ENCODE measurements at places on chromosomes 5 and 9.

GRCh38 chr9:37025071-37025822, 8.8 kb downstream of the PAX5 start:
- no peak for DNase-seq
- peaks cover 53% of the 10 kb centered on the region for H3K4me1 ChIP-seq
- no peaks in the 10 kb centered on the region for H3K36me3 ChIP-seq

DNA sequence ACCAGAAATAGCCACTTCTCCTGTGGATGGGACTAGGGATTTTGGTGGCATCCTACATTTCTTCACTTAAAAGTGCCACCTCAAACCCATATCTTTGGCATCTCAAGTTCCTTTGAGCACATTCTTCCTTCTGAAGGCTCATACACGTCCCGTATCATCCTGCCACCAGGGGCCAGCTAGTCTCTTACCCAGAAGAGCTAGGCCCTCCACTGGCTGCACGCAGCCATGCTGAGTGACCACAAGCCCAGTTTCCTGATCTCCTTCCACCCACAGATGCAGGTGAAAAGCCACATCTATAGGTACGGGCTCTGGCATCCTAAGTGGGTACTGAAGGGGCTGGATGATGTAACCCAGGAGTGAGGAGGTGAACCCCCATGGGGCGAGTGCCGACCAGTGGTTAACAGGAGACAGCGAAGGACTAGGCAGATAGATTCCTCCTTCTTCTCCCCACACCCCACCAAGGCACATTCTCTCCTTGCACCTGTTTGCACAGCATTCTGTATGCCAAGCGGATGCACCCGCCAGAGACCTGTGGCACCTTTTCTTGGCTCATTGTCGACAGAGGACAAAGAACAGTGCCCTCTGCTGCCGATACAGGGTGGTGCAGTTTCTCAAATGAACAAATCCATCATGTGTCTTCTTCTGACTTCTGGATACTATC, 14.4 kb upstream of the SCGB3A1 start:
- no peaks in the 10 kb centered on the region for H3K27me3 ChIP-seq
- H3K4me3 ChIP-seq, result no peak overlapping the region
- H3K27ac ChIP-seq, result no peak overlapping the region
- no peaks in the 10 kb centered on the region for H3K36me3 ChIP-seq

- no peak overlapping the region for H3K4me3 ChIP-seq
- no peaks in the 10 kb centered on the region for H3K36me3 ChIP-seq
- peaks cover 20% of the 10 kb centered on the region for H3K4me1 ChIP-seq
Measured at GRCh38 chr9:133540698-133541025, 6.2 kb downstream of the ADAMTSL2 start.

DNA sequence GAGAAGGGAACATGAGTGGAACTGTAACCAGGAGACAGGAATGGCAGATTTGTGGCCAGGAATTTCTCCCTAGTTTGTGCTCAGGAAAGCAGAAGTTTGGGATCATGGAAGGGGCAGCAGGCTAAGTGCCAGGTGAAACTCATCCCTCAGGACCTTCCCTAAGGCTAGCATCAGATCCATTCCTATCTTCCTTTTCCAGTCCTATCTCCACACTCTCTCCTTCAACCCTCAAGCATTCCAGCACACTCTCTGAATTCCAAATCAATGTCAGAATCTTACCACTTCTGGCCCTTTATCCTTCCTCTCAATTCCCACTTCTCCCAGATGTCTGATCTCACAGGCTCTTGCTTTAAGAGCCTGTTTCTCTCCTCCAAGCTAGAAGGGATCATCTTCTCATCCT, 53.2 kb upstream of the GRIA1 start:
- no peak for DNase-seq
- no peaks in the 10 kb centered on the region for H3K36me3 ChIP-seq
- H3K27ac ChIP-seq, result no peak overlapping the region

- H3K4me3 ChIP-seq, result no peak overlapping the region
- no peak for DNase-seq
- H3K36me3 ChIP-seq, result no peaks in the 10 kb centered on the region
- no peak overlapping the region for H3K27ac ChIP-seq
- H3K4me1 ChIP-seq, result peaks cover 7% of the 10 kb centered on the region
- peaks cover 23% of the 10 kb centered on the region for H3K27me3 ChIP-seq
Measured at GRCh38 chr5:77208507-77209163, 1.8 kb upstream of the PDE8B start.

- no peaks in the 10 kb centered on the region for H3K36me3 ChIP-seq
- H3K27me3 ChIP-seq, result no peaks in the 10 kb centered on the region
- no peak overlapping the region for H3K27ac ChIP-seq
- H3K4me3 ChIP-seq, result no peak overlapping the region
- no peak for DNase-seq
Measured at GRCh38 chr5:163385271-163385670, 52.1 kb upstream of the CCNG1 start.

GRCh38 chr9:104339692-104340091, 164.4 kb upstream of the OR13F1 start:
- H3K4me1 ChIP-seq, result no peaks in the 10 kb centered on the region
- H3K27ac ChIP-seq, result no peak overlapping the region
- no peaks in the 10 kb centered on the region for H3K36me3 ChIP-seq
- no peak overlapping the region for H3K4me3 ChIP-seq
- no peak for DNase-seq

DNA sequence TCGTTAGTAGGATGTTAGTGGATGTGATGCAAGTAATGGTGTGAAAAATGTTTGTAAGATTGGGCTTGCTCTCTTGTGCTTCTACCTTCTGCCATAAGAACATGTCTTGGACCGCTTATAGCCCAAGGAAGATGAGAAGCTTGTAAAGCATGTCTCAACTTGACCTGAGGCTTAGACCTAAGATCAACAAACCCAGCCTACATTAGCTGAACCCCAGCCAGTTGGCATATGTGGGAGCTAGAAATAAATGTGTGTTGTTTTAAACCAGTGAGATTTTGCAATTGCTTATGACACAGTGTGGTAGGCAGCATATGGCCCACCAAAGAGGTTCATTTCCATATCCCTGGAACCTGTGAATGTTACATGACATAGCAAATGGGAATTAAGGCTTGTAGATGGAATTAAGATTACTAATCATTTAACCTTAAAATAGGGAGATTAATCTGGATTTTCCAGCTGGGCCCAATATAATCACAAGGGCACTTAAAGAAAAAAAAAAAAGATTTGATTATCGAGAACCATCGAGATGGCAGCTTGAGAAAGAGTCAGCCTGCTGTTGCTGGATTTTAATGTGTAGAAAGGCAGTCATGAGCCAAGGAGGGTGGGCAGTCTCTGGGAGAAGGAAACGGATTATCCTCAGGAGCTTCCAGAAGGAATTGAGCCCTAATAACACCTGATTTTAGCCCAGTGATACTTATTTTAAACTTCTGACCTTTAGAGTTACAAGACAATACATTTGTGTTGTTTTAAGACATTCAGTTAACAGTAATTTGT, 27.3 kb upstream of the EDIL3 start:
- no peaks in the 10 kb centered on the region for H3K27me3 ChIP-seq
- no peaks in the 10 kb centered on the region for H3K4me1 ChIP-seq
- no peak overlapping the region for H3K4me3 ChIP-seq
- no peaks in the 10 kb centered on the region for H3K36me3 ChIP-seq
- no peak for DNase-seq

GRCh38 chr5:41617843-41618515, 107.6 kb upstream of the PLCXD3 start:
- H3K4me3 ChIP-seq, result no peak overlapping the region
- no peaks in the 10 kb centered on the region for H3K36me3 ChIP-seq
- DNase-seq, result no peak
- H3K27ac ChIP-seq, result no peak overlapping the region
- no peaks in the 10 kb centered on the region for H3K4me1 ChIP-seq
- H3K27me3 ChIP-seq, result no peaks in the 10 kb centered on the region

DNA sequence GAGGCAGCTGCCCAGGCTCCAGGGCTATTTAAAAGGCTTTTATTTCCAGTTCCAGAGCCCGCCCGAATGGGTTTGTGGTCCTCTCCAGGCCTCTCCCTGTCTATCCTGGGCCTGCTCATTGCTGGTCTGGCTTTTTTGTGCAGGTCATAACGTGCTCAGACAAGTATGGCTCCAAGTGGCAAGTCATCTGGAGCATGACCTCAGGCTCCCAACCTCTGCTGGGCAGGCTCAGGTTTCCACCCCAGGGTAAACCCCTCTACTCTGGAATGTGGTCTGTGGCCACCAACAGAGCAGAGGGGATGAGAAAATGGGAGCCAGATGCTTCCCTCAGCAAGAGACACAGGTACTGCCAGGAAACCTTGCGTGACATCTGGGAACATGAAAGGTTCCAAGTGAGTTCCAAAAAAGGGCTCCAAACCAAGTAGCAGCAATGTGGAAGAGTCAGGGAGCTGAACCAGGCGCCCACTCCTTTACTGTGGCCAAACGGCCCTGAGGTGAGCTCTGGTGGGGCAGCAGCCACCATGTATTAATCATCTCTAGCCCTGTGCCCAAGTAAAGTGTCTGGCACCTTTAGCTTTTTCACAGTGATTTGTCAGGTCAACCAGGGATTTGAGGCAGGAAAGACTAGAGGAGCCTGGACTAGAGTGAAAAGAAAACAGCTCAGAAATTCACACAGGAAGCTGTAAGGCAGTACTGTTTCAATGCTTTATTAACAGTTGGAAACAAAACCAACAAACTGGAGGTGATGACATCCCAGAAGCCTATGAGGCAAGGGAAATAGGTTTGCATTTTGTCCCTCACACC, 25.7 kb downstream of the PCDHGC5 start:
- peaks cover 53% of the 10 kb centered on the region for H3K4me1 ChIP-seq
- no peak for DNase-seq
- peak overlapping the region; percentile 28 for H3K27ac ChIP-seq
- H3K4me3 ChIP-seq, result no peak overlapping the region
- peaks cover 46% of the 10 kb centered on the region for H3K36me3 ChIP-seq

DNA sequence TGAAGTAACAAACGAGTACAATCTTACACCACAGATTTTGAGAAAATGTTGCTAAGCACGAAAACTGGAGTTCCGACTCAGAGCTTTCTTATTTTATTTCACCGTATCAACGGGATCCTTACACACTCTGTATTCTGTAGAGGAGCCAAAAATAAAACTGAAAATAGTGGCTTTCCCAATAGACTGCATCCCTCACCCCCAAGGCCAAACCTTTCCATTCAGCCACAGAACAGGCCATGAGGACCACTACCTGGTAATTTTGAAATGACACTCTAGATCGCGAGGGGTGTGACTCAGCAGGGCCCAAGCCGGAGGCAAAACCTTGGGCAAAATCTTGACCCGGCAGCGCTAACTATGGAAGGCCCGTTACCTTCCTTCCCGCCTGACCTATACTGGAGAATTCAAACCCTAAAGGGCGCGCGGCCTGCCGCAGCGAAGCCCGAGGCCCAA, 432 bp downstream of the HSPA9 start:
- H3K4me1 ChIP-seq, result peaks cover 18% of the 10 kb centered on the region
- H3K27me3 ChIP-seq, result no peaks in the 10 kb centered on the region
- peaks cover 35% of the 10 kb centered on the region for H3K36me3 ChIP-seq
- peak overlapping the region; percentile 98 for H3K27ac ChIP-seq
- DNase-seq, result no peak

Data from natural killer cell (primary cell).